ENCODE measurements at places on chromosomes 12 and 14.

GRCh38 chr14:68380329-68380741 lies 412.5 kb downstream of the ZFP36L1 start:
- no peak for DNase-seq

GRCh38 chr12:122022393-122023338 lies 982 bp downstream of the BCL7A start:
- no peak for DNase-seq

GRCh38 chr14:86168371-86168770 lies 638.4 kb downstream of the FLRT2 start:
- no peak for DNase-seq

- no peak for DNase-seq
Observed at GRCh38 chr12:18158774-18159557, 69.0 kb upstream of the RERGL start.

- no peak for DNase-seq
Observed at GRCh38 chr14:52053044-52053443, 15.8 kb downstream of the NID2 start.

- DNase-seq, result no peak
Observed at GRCh38 chr12:26678697-26679660, 154.0 kb downstream of the ITPR2 start.

- DNase-seq, result no peak
Observed at GRCh38 chr12:41697161-41697560, 447.5 kb downstream of the GXYLT1 start.

GRCh38 chr12:58969237-58969636 lies 48.9 kb upstream of the LRIG3 start:
- DNase-seq, result no peak

DNA sequence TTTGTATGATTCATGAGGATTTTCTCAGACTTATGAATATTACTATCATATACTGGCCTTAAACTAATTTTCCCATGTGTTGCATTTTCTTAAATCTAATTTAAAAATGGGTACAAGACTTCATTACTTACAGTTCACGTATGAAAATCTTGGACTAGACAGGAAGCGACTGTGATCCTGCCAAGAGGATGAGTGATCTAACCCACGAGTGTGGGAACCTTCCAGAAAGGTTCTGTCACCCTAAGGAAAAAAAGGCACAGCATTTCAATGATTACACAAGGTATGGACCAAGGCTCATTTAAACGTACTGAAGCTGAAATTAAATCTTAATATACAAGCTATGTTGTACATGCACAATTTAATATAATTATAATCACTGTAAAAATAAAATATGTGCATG lies 293.5 kb upstream of the DIO2 start:
- DNase-seq, result no peak

- DNase-seq, result no peak
Observed at GRCh38 chr12:112846619-112847018, 55.1 kb downstream of the RPH3A start.

DNA sequence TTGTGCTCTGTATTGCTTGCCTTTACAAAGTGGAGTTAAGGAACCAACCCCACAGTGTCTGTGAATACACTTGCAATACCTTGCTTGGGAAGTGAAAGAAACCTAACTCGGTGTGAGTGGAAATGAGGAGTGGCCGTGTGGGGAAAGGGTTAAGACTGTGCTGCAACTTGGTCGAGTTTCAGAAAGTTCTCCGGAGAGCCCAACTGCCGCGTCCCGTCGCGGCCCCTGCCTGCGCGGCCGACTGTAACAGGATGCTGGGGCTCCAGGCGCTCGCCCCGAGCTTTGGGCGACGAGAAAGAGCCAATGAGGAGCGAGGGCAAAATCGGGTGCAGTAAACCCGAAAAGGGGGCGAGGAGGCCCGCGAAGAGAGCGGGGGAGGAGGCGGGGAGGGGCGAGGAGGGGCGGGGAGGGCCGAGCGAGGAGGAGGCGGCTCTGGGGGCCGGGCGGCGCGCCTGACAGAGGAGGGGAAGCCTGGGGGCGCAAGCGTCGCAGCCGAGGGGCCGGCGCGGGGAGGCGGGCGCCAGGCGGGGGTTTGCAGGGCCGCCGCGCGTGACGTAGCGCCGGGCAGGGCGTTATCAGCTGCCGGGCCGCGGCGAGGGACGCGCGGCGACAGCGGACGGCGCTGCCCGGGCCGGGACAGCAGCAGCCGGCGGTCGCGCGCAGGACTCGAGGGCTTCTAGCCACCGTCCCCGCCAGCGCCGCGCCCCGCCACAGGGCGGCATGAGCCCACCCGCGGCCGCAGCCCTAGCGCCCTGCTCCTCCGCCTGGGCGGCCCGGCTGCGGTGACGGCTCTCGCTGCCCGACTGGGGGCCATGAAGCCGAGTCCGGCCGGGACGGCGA lies at the start of gene DACT1:
Gene DACT1 (plus strand): TSS at position 572 of the 840 bp plus-strand sequence. CDS start 241 bp downstream, at position 813.
- no peak for DNase-seq

- DNase-seq, result peak; percentile 56
Observed at GRCh38 chr14:32076278-32077080, 625 bp upstream of the ARHGAP5 start.

DNA sequence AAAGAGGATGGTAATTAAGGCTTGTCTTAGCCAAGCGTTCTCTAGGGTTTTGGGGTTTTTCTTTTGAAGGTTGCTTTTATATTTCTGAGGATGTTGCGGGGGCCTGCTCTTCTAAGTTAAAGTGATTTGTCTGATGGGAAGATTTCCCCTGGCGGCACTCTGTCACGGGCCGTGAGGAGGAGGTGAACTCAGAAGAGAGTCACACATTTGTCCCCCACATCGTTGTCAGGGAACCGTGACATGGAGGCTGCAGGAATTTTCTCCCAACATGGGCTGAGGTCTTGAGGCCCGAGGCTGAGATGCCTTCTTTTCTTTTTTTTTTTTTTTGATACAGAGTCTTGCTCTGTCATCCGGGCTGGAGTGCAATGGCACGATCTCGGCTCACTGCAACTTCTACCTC lies 71.5 kb downstream of the ADGRD1 start:
- DNase-seq, result no peak

GRCh38 chr14:101226265-101226602 lies 322.7 kb upstream of the RTL1 start:
- DNase-seq, result no peak

DNA sequence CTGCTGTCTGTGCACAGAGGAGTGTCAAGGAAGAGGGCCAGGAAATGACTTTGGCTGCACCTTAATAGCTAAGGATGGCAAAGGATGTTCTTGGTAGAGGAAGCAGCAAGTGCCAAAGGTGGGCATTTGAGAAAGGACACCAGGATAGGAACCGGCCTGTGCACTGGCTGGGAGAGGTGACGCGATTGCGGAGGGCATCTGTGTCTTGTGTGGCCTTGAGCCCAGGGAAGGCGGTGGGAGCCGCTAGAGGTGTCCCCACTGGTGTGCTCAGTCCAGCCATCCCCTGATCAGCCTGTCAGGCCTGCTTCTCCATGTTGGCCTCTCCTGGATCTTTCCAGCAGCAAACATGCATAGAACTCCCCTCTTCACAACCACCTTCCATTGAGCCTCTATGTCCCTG lies 30.2 kb downstream of the PAPLN start:
- no peak for DNase-seq

- DNase-seq, result no peak
Observed at GRCh38 chr14:96756745-96757144, 40.4 kb upstream of the VRK1 start.

DNA sequence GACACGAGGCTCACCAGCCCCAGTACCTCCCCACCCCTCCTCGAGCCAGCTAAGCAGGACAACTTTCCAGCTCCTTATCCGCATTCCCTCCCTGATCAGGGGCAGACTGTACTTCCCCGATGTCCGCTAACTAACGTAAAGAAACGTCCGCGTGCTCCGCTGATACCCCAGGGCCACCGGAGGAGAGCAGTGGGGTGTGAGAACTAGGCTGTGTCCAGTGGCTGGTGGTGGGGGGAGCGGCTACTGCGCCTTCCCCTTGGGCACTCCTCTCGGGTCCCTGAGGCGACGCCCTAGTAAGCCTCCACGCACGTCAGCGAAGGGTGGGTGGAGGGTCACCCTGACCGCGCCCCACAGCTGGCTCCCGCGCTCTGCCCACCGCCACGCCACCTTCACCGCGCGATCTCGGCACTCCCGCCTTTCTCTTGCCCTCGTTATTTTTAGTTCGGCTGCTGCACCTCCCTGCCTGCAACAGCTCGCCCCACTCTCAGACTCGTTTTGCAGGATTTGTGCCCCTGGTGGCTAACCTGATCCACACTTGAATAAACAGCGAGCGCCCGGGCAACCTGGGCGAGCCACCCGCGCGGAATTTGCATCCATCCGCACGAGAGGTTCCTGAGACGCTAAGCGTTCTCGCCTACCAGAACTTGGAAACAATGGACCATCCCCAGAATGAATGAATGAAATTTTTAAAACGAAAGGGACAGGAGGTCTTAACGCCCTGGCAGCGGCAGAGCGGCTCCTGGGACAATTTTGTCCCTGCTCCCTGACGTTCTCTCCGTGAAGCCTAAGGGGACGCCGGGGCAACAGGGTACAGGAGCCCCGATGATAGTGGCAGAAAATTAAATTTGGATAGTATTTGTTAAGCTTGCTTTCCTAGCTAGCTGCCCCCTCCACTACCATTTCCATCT lies 6.9 kb upstream of the BMP4 start:
- DNase-seq, result no peak

- no peak for DNase-seq
Observed at GRCh38 chr12:96879301-96879700, 27.8 kb upstream of the NEDD1 start.

Data from esophagus squamous epithelium (tissue), 5 donors.